Spinal cord (tissue), 10 donors: ENCODE measurements at places on chromosomes 2 and 18. TPM values are rescaled to one million over a fixed set of nuclear protein-coding genes. Genes with fewer than 3 reads are reported as not detected.

The SLC40A1 gene
- 36.1 TPM for polyA plus RNA-seq

The M1AP gene
- 1.1 TPM for polyA plus RNA-seq

The GPR75 gene
- polyA plus RNA-seq: 15.4 TPM

The MALL gene
- polyA plus RNA-seq: 2.7 TPM

The APOB gene
- polyA plus RNA-seq: 0.27 TPM

The TPGS2 gene
- polyA plus RNA-seq: 212 TPM

The KRTCAP3 gene
- 2.6 TPM for polyA plus RNA-seq

The TCF23 gene
- not detected for polyA plus RNA-seq

The CDK5R2 gene
- polyA plus RNA-seq: 66.1 TPM

The SATB2 gene
- 7.5 TPM for polyA plus RNA-seq

The HPCAL1 gene
- polyA plus RNA-seq: 146 TPM

The ZNF804A gene
- polyA plus RNA-seq: 15.0 TPM

The SPP2 gene
- 0.51 TPM for polyA plus RNA-seq

The HOXD13 gene
- not detected for polyA plus RNA-seq

The EIF5B gene
- polyA plus RNA-seq: 57.1 TPM

The TMEM127 gene
- 64.3 TPM for polyA plus RNA-seq

The ZSWIM2 gene
- 0.20 TPM for polyA plus RNA-seq

The ROCK2 gene
- 21.3 TPM for polyA plus RNA-seq

The ANKRD30BL gene
- polyA plus RNA-seq: 5.0 TPM

The UGT1A5 gene
- not detected for polyA plus RNA-seq

The PECR gene
- 12.5 TPM for polyA plus RNA-seq

The FARSB gene
- polyA plus RNA-seq: 39.0 TPM
